GM12878 (cell line): ENCODE measurements at places on chromosomes 16 and 17. TPM values are rescaled to one million over a fixed set of nuclear protein-coding genes. Genes with fewer than 3 reads are reported as not detected.

The KRT32 gene
- not detected in 2 replicates for polyA plus RNA-seq

The TEDC2 gene
- polyA plus RNA-seq = 40.4 and 42.0 TPM in 2 replicates

The TEKT5 gene
- polyA plus RNA-seq = 0.61 and 0.79 TPM in 2 replicates

The KRT27 gene
- not detected in 2 replicates for polyA plus RNA-seq

The CDH16 gene
- not detected in 2 replicates for polyA plus RNA-seq
